ENCODE measurements at places on chromosomes 3 and 15.
A peak's percentile ranks its signal among the peaks of the same experiment; 100 is the strongest.

- no peak for DNase-seq
Measured at GRCh38 chr15:63344731-63345390, 36.8 kb downstream of the CA12 start.

- no peak for DNase-seq
Measured at GRCh38 chr3:159824333-159824732, 164.3 kb upstream of the IL12A start.

GRCh38 chr3:146818866-146819265 is 213.7 kb upstream of the PLSCR5 start:
- no peak for DNase-seq

DNA sequence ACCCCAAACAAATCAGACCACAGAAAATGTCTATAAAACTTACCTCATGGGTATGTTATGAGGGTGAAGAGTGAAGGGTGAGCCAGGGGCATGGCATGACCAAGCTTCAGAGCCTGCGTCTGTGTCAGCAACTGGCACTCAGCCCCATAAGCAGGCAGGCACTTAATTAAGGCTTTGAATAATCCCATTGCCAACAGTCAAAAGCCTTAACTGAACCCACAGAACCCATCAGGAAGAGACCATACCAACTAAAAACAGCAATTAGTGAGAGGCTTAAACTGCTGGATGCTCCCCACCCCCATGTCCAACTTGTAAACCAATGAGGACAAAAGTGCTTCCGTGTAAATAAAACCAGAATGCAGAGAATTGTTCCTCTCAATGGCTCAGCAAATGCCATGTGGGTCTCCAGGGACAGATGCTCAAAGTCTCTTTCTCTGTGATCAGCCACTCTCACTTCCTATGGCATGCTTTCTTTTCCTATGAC is 126.0 kb downstream of the MYLK start:
- DNase-seq = no peak

DNA sequence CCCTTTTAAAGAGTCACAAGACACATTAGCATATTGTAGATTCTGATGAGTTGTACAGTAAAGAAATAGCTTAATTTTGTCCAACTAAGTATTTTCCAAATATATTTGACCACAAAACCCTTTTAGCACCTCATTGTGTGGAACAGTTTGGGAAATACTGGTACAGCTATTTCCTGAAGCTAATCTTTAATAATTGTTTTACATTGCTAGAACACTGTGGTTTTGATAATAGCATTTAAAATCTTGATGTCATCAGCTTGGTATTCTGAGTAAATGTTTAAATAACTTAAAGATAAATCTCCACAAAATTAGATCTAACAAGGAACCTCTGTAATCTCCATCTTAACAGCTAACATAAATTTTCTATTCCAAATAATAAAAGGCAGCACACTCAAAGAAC is 140.0 kb upstream of the MLF1 start:
- DNase-seq = no peak

DNA sequence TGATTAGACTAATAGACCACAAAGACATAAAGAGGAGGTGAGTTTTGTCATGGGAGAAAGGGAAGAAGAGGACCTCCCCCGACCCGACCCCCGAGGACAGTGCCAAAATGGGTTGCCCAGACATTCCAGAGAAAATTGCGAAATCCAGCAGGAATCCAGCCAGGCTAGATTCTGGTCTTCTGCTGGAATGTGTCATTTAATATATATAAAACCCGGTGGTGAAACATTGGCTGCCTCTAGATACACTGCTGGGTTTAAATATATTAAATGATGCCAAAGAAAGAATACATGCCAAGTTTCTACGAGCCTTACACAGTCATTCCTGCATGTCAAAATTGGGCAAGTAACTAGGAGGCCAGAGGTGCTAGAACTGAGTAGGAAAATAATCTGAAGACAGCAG is 45.3 kb upstream of the SPESP1 start:
- DNase-seq = no peak

DNA sequence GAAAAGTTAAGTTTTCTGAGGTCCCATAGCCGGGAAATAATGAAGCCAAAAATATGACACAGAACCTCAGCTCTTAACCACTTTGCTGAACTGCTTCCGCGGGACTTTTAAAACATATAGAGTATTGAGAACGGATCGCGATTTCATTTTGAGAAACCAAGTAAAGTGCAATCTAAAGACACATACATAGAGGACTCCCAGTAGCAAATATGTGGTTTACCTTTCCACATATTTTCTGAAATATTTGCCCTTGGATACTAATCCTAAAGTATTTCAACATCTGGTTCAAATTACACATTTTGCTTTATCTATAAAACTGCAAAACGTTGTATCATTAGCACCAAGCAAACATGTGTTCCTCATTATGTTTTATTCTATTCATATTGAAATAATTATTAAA is 776.5 kb downstream of the ROBO2 start:
- DNase-seq = no peak

DNA sequence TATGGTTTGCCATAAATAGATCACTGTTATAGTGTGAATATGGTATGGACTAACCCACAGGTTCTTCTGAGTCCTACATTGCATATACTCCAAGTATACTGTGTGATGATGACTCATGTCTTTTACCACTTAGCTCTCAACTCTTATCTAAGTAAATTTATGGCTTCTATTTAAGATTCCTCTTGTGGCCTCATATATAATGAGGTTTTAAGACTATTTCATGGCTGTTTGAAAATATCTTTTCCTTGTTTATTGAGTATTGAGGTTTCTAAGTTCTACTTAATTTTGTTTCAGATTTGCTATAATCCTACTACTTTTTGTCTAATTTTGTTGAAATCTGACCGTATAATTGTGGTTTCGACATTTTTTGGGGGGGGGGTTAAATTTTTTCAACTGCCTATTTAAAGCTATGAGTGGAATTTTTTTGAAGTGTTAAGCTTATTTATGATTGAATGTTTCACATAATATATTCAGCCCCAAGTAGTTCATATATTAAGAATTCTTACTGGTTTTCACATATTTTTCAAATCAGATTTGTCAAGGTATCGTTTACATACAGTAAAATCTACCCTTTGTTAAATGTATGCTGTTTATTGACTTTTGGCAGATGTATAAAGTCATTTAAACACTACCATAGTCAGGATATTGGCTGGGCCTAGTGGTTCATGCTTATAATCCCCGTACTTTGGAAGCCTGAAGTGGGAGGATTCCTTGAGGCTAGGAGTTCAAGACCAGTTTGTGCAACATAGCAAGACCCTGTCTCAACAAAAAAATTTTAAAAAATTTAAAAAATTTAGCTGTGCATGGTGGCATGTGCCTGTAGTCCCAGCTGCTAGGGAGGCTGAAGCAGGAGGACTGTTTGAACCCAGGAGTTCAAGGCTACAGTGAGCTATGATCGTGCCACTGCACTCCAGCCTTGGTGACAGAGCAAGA is 11.7 kb downstream of the SLC25A36 start:
- DNase-seq = no peak

DNA sequence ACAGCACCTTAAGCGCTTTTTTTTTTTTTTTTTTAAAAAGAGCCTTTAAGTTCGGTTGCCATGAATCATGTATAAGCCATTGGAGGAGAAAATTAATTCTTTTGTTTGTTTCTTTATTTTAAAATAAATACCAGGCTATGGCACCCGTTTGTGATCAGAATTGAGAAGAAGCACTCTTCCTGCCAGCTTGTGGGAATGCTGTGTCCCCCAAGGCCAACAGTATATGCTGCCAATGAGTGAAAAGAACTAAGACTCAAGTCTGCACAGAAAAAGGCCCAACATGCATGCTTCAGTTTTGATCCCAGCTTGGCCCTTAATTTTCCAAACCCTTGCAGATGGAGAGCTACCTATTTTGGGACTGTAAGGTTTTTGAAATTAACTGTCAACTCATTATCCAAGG is 90.5 kb downstream of the LRRC3B start:
- DNase-seq = no peak

- DNase-seq = no peak
Measured at GRCh38 chr3:155676252-155676981, 68.5 kb downstream of the PLCH1 start.

- no peak for DNase-seq
Measured at GRCh38 chr15:79396850-79397249, 35.3 kb upstream of the MINAR1 start.

DNA sequence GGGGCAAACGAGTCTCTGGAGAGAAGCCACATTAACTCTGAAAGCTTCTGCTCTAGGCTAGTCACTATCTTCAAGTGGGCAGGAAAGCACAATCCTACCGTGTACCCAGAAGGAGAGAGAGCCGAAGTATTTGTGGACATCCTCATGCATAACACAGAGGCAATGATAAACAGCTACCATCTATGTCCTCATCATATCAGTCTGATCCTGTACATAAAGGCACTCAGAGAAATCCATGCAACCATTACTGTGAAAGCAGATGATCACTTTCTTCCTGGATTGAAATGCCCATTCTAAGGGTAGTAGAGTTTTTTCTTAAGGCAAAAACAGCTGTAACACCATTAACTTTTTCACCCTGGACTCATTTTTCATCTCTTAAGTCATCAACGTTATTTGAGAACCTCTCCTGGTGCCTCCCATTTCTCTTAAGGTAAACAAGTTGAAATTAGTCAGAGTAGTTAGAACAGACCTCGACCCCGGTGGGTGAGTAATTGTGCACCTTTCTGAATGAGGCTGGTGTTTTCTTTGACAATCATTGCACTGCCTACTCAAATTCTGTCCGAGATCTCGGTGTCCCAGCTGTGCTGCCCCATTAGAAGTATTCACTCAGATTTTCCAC is 327.4 kb downstream of the SHQ1 start:
- DNase-seq = peak; percentile 77

DNA sequence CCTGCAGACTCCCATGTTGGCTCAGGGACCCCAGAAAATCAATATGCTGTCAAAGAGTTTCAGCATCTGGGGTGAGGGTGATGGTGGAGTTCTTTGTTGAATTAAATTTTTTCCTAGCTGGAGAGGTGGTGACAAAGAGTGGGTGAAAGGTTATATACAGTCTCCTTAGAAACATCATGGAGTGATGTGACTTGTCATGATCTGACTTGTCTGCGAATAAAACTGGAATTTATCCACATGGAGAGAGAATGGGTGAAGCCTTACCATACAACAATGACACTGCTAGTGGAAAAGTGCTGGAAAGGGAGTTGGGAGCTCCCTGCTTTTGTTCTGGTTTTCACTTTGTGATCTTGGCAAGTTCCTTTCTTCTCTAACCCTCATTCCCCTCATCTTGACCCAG is 75.0 kb downstream of the ARNT2 start:
- no peak for DNase-seq

- peak; percentile 6 for DNase-seq
Measured at GRCh38 chr3:196883361-196883760, 15.6 kb downstream of the SENP5 start.

DNA sequence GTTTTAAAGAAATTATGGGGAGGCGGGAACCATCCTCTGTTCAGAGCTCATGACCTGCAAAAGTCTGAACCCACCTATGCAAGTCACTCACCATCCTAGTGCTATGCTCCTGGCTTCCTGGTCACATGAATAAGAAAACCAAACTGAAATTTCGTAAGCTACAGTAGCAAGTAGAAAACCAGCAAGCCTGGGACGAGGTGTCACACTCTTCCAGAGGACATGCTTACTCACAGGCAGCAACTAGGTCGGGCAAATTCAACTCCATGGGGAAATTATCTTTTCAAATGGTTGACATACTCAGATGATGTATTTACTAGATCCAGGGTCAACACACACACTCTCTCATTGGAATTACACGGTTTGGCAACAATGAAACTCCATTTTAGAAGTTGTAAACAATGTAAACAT is 31.3 kb downstream of the LDHAL6B start:
- DNase-seq = no peak

- peak; percentile 89 for DNase-seq
Measured at GRCh38 chr15:78872972-78873792, 492 bp downstream of the MORF4L1 start.

DNA sequence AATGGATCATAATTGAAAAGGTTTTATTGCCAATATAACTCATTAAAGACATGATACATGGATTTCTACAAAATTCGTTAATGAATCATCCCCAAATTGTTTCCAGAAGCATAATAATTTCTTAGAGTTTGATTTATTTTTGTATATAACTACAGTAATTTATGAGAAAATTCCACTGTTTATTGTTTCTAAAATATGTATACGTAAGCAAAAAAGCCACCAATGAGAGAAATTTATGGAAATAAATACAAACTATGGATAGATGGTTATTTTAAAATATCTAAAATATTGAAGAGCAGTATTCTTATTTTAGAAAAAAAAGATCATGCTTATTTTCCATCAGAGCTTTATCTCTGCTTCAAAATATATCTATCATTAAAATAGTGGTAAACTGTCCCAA is 260.0 kb upstream of the ZNF385D start:
- no peak for DNase-seq

DNA sequence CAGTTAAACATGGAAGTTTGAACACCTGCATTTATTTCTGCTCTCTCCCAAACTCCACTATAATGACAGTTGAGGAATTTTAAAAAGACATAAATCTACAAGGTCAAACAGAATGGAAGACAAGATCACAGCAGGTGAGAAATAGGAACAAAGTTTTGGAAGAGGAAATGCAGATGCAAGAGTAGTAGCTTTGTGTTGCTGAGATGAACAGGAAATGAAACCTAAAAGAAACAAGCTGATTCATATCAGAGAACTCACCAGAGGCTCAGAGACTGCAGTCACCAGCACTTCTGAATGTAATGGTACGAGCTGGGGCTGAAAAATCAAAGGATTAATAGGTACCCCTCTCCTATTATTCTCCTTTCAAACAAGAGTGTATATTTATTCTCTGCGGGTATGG is 459.9 kb downstream of the RAP2B start:
- no peak for DNase-seq

GRCh38 chr3:139642996-139643395 is 34.8 kb downstream of the NMNAT3 start:
- no peak for DNase-seq

DNA sequence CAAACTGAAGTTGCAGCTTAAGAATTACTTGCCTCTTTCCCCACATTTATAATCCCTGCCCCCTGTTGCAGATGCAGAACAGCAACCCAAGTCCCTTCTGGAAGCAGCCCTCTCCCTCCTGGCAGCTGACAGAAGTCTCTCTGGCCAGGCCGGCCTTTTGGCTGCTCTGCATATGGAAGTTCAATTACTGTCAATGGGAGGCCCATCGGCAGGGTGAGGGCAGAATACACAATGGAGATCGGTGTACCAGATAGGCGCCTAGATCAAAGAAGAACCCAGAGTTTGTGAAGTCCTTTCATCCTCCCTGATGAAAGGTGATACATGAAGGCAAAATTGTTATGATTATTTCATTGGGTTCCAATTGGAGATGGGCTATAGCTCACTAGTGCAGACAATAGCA is 327.9 kb upstream of the CTNNB1 start:
- no peak for DNase-seq

DNA sequence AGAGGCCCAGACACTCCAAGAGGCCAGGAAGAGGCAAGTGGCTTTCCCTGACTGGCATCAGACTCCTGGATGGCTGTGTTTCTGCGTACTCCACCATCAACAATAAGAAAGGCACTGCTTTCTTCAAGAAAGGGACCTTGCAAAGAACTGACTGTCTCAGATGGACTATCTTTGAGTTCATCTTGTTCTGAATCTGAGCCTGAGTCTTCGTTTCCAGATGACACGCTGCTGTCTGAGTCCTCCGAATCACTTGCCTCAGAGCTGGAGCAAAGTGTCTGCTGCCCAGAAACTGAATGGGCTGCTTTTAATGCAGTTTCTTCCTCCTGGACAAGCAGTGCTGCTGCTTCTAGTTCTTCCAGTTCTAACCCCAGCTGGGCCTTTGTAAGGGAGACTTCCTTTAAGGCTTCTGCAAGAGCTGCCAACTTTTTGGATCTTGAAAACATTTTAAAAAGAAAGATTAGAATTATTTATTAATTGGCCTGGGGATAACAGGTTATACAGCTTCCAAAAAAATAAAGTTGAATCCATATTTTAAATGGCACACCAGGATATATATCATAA is 97.8 kb downstream of the SHQ1 start:
- DNase-seq = no peak

GRCh38 chr15:34838282-34838681 is 42.9 kb upstream of the ACTC1 start:
- DNase-seq = no peak

Data from activated CD4-positive, alpha-beta T cell treated with anti-CD3 and anti-CD28 coated beads, Interleukin-2, amount 50 U/mL, for 48 hours (primary cell).